ENCODE measurements at places on chromosomes 16 and 17.

DNA sequence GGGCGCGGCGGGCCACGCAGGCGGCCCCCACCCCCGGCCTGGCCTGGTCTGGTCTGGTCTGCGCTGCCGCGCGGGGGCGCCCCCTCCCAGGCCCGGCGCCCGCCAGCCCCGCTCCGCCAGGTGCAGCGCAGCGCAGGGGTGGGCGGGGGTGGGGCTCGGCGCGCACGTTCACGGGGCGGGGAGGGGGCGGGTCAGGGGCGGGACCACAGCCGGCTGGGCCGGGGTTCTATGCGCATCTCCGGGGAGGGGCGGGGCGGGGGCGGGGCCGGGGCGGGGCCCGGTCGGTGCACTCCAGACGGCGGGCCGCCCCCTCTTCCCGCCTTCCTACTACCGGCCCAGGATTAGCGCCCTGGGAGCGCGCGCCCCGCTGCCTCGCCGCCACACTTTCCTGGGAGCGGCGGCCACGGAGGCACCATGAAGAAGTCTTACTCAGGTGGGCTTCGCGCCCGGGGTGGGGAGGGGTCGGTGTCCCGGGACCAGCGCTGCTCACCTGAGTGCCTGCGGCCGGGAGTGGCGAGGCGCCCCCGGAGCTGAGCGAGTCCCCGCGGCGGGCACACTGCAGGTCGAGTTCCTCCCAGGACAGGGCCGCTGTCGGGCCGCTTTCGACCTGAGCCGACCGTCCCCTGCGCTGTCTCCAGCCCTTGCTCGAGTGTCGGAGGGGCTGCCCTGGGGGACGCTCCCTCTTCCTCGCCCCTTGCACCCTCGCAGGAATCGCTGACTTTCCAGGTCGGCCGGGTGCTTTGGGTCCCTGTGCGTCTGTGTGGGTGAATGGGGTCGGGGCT lies 140.5 kb downstream of the SEC14L1 start:
- peak; percentile 26 for DNase-seq

DNA sequence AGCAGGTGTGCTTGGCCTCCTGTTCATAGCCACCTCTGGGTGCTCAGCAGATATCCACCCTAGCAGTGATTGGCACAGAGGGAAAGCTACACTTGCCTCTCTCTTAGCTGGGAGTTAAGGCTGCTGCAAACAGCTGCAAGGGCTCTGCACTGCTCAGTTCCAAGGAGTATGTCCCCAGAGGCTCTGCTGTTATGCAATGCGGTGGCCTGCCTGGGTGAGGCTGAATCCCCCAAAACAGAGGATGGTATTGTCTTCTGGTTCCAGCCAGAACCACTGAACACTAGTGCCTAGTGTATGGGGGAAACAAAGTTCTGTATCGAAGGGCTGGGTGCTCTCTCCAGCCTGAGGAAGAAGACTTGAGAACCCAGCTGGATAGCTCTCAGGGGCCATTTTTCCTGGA lies 16.8 kb downstream of the TMEM94 start:
- no peak for DNase-seq

GRCh38 chr16:23597003-23597756 lies 1.1 kb upstream of the NDUFAB1 start:
- DNase-seq, result peak; percentile 37

- no peak for DNase-seq
These were observed 50.2 kb downstream of the WSB1 start for GRCh38 chr17:27343977-27344607.

DNA sequence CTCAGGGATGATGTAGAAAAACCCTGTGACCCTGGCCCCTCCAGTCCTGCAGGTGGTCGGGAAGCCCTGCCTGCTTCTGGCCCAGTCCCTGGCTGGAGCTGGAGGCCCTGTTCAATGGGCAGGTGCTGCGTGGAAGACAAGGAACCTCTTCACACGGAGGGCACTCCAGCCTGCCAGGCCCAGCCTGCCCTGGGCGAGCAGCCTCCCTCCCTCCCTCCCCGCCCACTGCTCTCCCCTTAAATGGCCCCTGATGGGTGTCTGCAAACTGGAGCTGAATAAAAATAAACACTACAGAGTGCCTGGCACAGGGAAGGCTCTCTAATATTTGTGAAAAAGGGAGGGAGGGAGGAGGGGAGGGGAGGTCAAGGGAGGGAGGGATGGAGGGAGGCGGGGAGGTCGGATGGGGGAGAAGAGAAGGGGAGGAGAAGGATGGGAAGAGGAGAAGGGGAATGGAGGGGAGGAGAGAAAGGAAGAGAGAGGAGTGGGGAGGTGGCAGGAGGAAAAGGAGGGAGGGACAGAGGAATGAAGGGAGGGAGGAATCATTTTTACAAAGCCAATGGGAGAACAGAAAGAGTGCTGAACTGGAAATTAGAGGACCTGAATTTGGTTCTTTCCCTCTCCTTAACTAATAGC lies 222.8 kb upstream of the TNRC6C start:
- DNase-seq, result peak; percentile 96

DNA sequence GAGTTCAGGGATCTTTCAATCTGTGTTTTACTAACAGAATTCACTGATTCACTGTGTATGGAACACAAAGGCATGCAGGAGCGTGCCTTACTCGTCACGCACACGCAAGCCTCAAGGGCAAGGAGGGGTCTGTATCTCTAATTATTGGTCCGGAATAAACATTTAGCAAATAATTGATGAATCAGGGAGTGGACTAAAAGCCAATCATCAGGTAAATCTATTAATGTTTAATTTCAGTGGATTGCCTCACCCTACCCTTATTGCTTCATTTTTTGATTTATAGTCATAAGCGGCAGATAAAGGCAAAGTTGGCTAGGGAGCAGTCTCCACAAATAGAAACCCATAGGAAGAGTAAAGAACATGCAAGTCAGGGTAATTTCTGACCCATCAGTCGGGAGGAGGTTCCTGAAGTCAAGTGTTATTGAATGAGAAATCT lies 7.4 kb upstream of the HSD17B2 start:
- DNase-seq, result no peak

GRCh38 chr17:33126086-33126485 lies 134.4 kb downstream of the SPACA3 start:
- no peak for DNase-seq

DNA sequence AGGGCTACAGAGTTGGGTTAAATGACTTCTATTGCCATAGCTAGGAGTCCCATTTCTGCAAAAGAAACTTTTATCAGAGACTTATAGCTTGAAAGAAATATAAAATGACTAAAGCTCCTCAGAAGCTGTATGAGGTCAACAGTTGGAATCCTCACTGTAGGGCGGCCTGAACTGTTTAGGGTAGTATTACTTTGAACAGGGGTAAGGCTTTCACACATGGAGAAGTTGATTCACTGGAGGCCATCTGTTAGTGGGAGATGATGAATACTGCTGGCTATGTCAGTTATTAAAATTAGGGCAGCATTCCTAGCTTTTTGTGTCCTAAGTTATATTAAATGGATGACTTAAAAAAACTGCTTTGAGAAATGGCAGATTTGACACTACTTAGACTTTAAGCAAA lies 6.0 kb downstream of the TTC19 start:
- no peak for DNase-seq

DNA sequence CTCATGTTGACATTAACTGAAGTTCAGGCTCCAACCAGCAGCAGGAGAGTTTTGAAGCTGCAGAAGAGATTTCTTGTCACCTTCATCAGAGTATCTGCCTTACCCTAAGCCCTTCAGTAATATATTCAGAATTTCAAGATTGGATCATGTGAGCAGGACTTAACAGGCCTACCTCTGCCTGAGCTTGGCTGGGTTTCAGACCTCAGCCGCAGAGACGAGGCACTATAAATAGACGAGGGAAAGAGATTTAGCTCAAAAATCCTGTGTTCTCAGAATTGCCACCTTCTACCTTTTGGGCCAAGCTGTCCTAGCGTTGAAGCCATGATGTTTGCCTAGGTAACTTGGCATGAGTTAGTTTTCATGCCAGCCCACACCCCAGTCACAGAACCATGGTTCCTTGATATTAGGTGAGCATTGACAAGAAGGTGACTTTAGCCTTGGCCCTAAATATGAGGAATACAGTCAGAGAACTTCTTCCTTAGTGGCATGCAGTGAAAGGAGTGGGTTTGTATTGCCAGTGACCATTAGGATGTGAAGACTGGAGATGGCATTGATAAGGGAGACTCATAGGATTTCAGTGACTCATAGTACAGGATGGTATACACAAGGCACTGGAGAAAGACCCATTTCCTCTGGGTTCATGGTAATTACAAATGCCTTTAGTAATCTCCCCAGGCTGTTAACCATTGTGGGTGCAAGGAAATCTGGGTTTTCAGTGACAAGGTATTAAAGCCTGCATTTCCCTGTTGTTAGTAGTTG lies 224.3 kb downstream of the MSI2 start:
- DNase-seq, result no peak

DNA sequence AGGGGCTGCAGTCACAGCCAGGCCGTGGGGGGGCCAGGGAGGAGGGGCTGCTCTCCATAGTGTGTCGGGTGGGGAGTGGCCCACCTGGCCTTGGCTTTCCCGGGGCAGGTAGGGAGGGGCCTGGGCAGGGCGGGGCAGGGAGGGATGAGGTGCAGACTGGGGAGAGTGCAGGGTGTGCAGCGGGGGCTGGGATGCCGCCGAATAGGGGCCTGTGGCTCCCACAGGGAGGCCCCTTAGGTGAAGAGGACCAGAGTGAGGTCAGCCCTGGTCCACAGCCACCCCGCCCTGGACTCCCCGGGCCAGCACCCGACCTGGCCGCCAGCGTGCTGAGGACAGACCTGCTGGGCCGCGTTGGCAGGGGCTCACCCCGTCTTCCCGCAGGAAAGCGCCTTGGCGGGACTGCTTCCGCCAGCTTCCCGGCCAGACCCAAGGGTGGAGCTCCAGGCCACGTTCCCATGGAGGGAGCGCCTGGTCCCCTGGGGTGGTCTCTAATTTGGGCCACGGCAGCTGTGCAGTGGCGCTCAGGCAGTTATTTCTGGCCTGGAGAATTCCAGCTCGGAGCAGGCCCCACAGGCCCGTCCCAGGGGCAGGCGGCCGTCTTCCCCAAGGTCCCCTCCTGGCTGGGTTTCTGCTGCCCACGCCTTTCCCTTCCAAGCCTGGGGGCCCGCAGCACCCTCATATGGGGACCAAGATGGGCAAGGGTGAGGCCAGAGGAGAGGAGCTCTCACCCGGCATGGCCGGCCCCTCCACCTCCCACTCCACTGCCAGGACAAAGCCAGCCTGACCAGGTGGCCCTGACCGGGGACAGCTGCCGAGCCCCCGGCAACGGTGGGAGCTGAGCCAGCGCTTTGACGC lies 27.9 kb downstream of the CACNA1H start:
- no peak for DNase-seq

DNA sequence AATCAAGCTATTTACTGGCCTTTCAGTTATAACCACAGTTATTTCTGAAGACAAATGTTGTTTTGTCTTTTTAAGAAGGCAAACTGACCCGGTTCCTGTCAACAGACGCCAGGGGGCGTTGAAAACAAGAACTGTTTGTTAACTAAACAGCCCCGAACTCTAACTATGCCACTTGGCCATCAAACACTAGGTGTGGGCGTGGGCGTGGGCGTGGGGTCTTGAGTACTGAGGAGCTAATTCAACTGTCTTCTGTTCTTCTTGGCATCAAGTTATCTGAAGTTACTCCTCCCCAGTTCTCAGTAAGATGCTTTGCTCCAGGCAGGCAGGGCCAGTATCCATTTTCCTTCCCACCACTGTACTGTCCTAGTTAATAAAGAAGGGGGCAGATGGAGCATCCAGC lies 63.3 kb upstream of the MTMR4 start:
- DNase-seq, result peak; percentile 52

DNA sequence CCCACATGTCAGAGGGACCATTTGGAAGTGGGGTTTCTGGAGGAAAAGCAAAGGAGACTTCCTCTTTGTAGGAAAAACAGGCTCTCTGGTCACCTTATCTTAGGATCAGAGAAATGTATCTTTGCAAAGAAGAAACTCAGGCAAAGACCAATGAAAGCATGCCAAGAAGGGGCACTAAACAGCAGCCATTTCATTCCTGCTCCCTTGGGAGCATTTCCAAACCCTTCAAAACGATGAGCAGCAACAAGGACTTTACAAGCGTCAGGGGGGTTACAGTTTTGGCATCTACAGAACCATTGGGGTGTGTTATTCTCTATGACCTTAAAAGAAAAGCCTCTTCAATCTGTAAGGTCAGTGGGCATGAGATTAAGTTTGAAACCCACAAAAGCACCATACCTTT lies 122.8 kb downstream of the SMG6 start:
- no peak for DNase-seq
